ENCODE measurements at places on chromosomes 6 and 20.

DNA sequence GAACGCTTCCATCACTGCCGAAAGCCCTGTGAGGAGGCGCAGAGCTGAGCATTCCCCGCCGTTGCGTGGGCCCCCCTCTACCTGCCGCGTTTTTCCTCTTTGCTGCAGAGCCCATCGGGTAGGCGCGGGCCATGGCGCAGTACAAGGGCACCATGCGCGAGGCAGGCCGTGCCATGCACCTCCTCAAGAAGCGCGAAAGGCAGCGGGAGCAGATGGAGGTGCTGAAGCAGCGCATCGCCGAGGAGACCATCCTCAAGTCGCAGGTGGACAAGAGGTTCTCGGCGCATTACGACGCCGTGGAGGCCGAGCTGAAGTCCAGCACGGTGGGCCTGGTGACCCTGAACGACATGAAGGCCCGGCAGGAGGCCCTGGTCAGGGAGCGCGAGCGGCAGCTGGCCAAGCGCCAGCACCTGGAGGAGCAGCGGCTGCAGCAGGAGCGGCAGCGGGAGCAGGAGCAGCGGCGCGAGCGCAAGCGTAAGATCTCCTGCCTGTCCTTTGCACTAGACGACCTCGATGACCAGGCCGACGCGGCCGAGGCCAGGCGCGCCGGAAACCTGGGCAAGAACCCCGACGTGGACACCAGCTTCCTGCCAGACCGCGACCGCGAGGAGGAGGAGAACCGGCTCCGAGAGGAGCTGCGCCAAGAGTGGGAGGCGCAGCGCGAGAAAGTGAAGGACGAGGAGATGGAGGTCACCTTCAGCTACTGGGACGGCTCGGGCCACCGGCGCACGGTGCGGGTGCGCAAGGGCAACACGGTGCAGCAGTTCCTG, 693 bp downstream of the FAM50B start:
- no peak for DNase-seq

DNA sequence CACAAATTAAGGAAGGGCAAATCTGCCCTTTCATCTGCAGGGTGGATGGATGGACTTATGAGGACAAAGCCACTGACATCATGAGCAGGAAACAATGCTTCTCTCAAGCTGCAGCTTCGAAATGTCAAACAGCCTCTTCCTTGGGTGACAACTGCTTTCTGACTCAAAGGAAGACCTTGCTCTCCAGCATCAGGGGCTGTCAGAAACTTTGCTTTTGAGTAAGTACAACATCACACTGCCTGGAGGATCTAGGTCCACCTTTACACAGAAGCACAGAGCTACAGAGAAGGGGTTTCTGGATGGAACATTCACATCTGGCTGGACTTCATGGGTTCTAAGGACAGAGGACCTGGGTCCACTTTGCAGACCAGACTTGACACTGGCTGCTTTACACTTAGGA, 5.9 kb downstream of the CST1 start:
- no peak for DNase-seq

GRCh38 chr20:36266189-36266588, 29.9 kb downstream of the AAR2 start:
- no peak for DNase-seq

DNA sequence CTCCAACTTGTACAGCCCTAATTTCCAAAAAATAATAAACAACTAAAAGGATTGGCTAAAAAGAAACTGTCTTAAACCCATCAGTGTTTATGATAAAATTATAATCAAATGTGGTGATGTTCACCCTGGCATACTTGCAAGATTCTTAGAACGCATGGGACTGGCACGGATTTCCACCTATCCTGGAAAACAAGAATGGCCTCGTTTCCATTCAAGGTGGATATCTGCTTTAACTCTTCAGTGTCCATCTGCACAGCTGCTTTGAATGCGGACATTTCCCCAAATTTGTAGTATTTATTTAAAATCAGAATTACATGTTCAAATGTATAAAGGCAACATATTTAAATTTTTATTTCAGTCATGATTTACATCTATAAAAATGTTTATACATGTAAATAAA, 4.2 kb downstream of the CNR1 start:
- DNase-seq, result no peak

DNA sequence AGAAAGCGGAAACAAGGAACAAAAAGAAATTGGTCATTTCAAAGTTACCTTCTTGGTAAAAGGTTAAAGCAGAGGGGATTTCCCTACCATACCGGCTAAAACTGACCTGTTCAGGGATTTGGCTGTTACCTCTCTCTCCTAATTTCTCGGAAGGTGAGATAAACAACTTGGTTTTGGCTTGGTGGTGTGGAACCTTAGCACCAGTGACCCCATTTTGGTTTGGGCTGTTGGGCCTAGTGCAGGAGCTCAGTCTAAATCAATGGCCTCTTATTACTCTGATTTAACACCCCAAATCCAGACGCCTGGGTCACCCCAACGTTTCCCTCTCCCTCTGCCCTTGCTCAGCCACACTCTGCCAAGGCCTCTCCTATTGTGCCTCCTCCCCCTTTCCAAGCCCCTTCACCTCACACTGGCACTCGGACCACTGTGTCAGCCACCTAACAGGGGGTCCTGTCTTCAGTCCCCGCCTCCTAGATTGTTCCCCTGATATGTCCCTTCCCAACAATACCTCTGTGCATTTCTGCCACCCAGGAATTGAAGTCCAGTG, 8.3 kb downstream of the NCR2 start:
- DNase-seq, result no peak

- DNase-seq, result no peak
These were observed 214.3 kb downstream of the TFAP2C start for GRCh38 chr20:56843386-56843785.
